Activated CD4-positive, CD25-positive, alpha-beta regulatory T cell treated with anti-CD3 and anti-CD28 coated beads, Interleukin-2, amount 50 U/mL, for 16 hours (primary cell): ENCODE measurements at places on chromosomes 4 and X.

DNA sequence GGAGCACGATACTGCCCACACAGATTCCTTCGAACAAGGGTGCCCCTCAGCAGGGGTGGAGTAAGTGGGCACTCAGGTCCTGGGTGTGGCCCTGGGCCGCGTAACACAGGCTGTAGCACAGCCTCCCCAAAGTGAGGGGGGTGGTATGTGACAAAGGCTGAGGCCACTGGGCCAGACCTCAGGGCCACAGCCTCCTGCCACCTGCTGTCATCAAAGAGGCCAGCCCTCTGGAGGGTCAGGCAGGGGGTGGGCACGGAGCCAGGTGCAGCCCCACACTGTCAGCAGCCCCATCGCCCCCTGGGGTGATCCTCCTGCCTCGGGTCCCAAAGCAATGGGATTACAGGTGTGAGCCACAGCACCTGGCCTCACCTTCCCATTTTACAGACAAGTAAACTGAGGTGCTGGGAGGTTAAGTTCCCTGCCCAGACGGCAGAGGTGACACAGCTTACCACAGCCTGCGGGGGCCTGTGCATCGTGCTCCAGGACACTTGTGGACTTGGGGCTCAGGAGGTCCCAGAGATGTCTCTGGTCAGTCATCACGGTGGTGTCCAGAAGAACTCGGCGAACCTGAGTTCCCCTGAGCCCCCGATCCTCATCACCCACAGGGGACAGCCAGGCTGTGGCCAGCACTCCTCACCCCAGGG, 27.5 kb upstream of the MXD4 start:
- DNase-seq = no peak

- DNase-seq = no peak
These were observed 841.9 kb downstream of the TRAM1L1 start for GRCh38 chr4:116243431-116243830.

- DNase-seq = no peak
These were observed 236.1 kb downstream of the MGST2 start for GRCh38 chr4:139901531-139902320.

DNA sequence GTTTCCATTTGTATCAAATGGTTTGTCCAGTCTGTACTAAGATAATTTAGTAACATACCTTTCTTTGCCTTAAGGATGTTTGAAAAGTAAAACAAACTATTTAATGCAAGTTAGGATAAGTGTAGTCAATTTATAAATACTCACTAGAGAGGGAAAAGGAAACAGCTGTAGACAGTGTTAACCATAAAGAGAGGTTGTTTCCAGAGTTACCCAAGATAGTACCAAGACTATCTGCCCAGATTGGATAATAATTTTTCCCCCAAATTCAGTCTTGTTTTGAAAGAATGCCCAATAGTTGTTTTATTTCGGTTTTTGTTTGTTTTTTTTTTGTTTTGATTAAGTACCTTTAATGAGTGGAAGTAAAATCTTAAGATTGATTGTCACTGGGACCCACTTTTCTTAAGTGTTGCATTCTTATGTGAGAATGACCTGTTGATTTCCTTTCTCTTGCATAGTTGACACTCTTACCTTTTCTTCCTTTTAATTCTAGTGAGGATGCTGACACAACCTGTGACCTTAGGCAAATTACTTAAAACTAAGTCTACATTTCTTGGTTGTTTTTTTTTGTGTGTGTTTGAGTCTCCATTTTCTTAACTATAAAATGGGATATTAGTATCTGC, 12.8 kb downstream of the AFF1 start:
- DNase-seq = no peak

- DNase-seq = no peak
These were observed 63.0 kb downstream of the FAM184B start for GRCh38 chr4:17718471-17718870.

GRCh38 chr4:25280210-25280609, 32.4 kb upstream of the ZCCHC4 start:
- no peak for DNase-seq

DNA sequence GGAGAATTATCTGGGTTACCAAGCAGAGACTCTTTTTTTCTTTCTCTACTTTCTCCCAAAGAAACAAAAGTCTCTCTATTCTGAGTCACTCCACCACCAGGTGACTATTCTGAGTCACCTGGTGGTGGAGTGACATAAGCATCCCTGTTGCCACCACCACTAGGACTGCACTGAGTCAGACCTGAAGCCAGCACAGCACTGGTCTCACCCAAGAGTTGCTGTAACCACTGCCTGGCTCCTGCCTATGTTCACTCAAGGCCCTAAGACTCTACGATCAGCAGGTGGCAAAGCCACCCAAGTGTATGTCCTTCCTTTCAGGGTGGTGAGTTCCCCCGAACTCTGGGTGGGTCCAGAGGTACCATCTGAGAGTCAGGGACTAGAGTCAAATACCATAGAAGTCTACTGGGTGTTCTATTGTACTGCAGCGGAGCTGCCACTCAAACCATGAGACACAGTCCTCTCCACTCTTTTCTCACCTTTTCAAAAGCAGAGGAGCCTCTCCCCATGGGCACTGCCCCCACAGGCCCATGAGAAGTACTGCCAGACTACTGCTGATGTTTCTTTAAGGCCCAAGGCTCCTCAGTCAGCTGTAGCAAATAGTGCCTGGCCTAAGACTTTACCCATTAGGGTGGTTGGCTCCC, 209.6 kb upstream of the IRS4 start:
- no peak for DNase-seq
